ENCODE measurements at places on chromosomes 1 and 21.

DNA sequence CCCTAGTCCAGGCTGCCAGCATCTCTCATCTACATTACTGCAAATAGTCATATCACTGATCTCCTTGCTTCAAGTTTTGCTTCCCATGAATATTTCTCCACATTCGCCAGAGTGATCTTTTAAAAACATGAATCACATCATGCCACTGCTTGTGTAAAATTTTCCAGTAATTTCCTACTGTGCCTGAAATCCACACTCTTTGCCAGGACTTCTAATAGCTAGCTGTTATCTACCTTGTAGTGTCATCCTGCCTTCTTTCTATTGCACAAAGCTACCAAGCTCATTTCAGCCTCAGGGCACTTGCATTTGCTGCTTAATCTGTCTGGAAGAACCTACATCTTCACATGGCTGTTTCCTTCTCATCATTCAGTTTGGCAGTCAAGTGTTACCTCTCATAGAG lies 33.9 kb upstream of the ZNF362 start:
- DNase-seq: no peak

DNA sequence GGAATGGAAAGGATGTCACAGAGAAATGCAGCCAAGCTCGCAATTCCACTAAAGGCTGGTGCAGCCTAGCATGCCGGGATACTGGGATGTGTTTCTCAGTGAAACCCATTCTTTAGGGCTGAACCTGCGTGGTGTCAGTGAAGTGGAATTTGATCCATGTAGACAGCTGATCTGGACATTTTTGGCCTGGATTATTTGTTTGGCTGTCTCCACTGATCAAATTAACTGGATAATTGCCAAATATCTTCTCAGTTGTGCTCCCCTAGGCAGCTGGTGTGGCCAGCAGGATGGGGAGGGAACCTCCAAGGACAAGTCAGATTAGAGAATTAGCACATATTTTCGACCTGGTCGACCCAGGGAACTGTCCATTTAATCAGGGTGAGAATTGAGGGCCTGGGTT lies 318.4 kb downstream of the RPS6KC1 start:
- DNase-seq: no peak

DNA sequence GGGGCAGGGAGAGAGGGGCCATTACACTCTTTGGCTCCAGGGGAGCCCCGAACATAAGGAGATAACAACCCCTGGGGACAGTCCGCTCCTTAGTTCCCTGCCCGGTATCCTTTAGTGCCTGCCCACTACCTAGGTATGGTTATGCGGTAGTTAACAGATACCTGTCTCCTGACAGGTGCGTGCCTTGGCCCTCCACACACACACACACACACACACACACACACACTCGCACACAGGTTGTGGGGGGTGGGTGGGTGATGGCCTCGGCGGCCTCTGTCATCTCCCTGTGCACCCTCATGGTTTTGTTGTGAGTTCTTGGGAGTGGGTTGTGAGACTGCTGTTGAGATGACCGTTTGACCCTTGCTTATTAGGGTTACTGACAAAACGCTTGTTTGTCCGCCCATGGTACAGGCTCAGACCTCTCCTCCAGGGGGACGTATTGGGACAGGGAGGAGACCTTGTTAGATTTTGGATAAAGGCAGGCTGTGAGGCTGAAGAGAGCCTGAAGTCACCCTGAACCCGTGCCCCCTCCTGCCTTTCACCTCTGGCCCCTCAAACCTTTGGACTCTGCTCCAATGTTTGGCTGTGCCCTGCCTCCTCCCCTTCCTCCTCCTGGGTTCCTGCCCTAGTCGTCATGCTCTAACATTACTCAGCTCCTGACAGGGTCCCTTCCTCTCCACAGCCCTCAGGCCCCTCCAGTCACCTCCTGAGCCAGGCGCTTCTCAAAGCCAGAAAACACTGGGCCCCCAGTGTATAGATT lies 979 bp downstream of the RASSF5 start:
- DNase-seq: no peak

DNA sequence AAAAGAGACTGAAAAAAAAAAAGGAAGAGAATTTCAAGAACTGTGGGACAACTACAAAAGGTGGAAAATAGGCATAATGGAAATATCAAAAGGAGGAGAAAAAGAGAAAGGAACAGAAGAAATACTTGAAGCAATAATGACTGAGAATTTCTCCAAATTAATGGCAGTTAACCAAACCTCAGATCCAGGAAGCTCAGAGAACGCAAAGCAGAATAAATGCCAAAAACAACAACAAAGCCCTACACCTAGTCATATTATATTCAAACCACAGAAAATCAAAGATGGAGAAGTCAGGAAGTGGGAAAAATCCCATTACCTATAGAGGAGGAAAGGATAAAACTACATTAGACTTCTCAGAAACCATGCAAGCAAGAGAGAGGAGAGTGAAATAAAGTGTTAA lies 20.7 kb upstream of the AHCYL1 start:
- DNase-seq: no peak

- DNase-seq: no peak
These were observed 16.9 kb downstream of the PTPRF start for GRCh38 chr1:43547538-43548072.

DNA sequence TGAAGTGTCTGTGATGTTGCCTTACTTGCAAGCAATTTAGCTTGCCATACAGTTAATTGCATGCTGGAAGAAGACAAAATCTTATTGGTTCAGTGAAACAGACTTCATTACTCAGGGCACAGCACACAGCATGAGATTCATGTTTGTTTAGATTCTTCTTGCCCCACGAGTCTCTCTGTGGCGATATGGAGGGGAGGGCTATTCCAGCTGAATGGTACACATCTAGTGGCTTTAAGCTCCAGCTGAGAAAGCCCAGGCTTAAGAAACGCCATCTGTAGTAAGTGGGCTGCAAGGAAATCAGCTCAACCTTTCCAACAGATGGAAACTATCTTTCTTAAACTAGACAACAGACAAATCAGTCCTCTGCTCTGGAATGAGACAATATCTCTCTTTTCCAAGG lies 1022.0 kb downstream of the NCAM2 start:
- DNase-seq: no peak

DNA sequence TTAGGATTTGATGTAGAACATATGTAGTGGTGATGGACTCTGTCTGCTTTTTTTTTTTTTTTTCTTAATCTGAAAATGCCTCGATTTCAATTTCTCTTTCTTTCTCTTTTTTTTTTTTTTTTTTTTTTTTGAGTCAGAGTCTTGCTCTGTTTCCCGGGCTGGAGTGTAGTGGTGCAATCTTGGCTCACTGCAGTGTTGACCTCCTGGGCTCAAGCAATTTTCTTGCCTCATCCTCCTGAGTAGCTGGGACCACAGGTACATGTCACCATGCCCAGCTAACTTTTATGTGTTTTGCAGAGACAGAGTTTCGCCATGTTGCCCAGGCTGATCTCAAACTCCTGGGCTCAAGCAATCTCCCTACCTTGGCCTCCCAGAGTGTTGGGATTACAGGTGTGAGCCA lies 17.4 kb downstream of the MAST2 start:
- no peak for DNase-seq

GRCh38 chr1:233197940-233198339 lies 97.6 kb downstream of the PCNX2 start:
- no peak for DNase-seq

GRCh38 chr1:226658546-226659125 lies 80.4 kb downstream of the ITPKB start:
- DNase-seq: no peak

All from T47D (cell line).